GM23248 (cell line): ENCODE measurements at places on chromosomes 5 and 9. TPM values are rescaled to one million over a fixed set of nuclear protein-coding genes. Genes with fewer than 3 reads are reported as not detected.
A peak's percentile ranks its signal among the peaks of the same experiment; 100 is the strongest.

DNA sequence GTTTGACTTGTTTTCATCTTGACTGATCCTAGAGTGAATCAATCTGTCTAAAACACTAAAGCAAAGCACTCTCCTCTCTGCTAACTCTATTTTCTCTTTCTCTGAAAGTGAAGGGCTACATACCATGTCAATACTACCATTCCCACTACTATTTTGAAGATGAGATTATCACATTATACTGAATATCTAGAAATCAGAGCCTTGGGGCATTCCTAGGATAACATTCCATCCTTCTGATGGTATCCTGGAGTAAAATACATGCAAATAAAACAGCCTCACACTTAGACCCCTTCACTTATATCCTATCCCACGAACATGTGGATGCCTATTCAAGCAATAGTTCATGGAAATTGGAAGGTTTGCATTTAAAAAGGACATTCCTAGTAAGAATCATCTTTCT, 309.3 kb upstream of the ACTBL2 start:
- DNase-seq: no peak

DNA sequence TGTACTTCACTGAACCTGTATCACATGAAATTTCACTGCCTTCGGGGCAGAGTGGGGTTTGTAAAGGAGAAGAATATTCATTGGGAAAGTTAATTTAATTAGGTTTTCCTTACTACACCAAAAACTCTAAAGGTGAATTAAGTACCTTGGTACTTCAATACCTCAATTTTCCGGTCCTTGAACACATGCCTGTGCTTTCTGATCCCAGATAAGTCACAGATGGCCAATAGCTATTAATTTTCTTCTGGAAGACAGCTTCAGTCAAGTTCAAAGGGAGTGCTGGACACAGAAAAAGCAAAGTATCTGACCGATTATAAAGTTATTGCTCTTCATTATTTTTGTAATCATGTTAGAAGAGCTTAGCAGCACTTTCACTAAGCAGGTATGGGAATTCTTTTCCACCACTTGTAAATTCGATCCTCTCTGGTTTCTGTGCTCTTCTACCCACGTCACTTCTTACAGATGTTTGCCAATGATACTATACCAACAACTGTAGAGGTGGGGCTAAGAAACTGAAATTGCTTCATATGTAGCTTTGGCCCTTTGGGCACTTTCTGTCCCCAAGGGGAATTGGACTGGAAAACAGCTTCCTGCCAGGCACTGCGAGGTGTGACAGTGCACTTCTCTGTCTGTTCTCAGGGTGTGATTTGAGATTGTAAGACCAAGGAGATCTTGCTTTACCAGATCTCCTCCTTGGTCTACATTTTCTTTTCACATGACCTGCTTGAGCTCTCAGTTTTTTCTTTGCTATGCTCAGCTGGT, 164.0 kb downstream of the CCDC192 start:
- no peak for DNase-seq

DNA sequence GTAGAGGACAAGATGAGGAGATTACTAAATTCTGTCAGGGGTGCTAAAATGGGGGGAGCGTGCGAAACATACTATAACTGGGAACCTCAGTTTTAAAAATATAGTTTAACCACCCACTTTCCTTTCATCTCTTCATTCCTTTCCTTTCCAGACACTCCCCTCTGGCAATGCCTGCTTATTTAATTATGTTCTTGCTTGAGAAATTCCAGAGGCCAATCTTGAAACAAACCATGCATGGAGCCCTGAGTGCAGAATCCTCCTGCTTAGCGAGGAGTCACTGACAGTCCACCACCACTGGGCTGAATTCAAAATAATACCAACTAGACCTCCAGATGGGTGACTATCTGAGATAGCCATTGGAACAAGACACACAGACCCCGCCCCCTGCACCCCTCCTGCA, 29.7 kb upstream of the C9orf72 start:
- no peak for DNase-seq

DNA sequence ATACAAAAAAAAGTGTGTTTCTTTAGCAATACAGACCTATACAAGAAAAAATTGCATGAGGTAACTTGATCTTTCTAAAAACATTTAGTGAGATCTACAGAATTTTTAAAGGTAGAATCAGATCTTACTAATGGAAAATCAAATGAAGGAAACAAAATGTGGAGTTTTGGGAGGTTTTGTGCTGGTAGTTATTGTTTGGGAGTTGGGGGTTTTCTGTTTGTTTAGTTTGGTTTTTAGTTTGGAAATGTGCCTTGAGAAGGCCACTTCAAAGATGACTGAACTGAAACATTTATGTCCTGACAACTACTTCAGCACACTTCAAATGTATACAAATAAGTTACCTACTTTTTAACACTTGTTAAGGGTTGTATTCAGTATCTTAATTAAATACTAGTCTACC, 280.1 kb downstream of the NR2F1-AS1 start:
- DNase-seq: no peak

DNA sequence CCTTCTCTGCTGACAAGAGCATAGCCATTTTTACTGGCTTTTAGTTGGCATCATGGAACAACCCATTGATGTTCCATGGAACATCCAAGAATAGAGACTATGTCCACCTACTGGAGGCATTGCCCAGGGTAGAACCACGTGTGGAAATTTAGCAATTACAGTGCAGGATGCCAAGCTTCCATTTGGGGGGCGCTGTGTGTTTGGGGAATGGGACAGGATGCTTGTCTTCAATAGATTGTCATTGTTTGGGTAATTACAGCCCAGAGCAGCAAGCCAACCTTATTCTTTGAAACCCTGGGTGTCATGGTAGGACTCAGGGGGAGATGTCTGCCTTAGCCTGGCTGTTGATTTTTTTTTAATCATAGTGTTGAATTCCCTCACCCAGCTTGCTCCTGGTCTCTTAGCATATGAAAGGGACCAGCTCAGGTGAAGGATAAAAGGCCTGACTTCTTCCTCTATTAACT, 171.1 kb downstream of the DOCK2 start:
- DNase-seq: no peak

- DNase-seq: no peak
Measured at GRCh38 chr9:128310461-128310860, 11.8 kb downstream of the TRUB2 start.

DNA sequence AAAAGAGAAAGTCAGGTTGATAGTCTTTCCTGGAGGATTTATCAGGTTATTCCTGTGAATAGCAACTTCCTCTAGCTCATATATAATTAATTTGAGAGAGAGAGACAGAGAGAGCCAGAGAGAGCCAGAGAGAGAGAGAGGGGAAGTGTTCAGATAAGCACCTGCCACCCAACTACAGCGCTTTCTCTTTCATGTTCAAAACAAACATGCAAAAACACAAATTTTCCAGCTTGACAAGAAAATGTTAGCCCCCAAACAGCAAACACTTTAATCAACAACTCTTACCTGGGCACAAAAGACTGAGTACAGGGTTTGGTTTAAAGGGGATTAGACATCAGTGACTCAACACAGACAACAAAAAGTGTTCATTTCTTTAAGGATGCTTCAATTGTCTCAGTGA, 61.7 kb upstream of the PLPP6 start:
- DNase-seq: no peak

DNA sequence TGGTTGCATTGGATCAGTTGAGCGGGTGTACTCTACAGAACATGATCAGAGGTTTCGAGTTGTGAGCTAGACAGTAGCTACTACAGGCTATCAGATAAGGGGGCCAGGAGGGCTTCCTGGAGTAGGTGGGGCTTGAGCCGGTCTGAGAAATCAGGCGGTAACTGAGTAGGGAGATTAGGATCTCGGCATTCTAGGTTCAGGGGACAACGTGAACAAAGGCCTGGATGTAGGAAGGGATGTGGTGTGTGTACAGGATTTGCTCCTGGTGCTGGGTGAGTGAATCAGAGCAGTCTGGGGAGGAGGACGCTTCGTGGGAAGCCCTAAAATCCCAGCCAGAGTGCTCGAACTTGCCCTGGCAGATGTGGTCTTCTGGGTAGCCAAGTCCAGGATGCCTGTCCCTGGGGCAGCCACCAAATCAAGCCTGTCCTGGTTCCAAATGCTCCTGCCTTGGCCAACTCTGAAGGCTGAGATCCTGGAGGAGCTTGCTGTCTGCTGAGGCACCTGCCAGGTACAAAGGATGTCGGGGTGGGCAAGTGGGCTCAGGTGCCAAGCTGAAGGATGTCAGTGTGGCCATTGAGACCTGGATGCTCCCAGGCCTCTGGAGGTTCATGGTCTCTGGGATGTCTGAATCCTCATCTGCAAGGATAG, 33.4 kb downstream of the STC2 start:
- DNase-seq: no peak

GRCh38 chr5:174412374-174412773, 312.0 kb upstream of the MSX2 start:
- no peak for DNase-seq

GRCh38 chr5:54545796-54546195, 28.2 kb downstream of the SNX18 start:
- no peak for DNase-seq

DNA sequence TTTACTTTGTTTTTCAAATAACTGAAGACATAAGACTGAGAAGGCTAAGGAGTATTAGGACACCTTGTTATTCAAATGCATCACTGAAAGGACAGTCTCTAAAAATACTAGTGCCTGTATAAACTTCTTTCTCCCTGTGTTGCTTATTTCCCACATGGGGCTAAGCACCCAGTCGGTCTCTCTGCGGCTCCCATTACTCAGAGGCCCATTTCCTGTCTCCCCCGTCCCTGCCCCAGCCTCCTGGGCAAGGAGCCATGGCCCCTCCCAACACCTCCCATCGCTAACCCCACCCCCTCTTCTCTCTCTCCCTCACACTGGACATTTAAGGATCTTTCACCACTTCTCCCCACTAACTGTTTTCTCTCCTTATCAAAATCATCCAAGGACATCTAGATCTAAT, 81.9 kb downstream of the EBF1 start:
- peak; percentile 76 for DNase-seq

GRCh38 chr5:144144956-144145751, 25.3 kb downstream of the YIPF5 start:
- no peak for DNase-seq

DNA sequence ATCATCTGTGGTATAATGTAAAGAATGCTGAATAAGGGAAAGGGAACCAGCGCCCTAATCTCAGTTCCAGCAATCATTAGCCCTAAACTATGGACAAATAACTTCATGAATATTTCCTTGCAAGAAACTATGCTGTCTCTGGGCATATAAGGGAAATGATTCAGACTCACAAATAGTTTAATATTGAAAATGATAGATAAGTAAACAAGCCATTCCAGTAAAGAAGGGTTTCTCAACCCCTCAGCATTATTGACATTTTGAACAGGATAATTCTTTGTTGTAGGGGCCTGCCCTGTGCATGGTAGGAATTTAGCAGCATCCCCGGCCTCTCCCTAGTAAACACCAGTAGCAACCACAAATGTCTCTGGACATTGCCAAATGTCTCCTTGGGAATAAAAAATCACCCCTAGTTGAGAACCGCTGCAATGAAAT, 23.8 kb downstream of the C5 start:
- DNase-seq: peak; percentile 3

DNA sequence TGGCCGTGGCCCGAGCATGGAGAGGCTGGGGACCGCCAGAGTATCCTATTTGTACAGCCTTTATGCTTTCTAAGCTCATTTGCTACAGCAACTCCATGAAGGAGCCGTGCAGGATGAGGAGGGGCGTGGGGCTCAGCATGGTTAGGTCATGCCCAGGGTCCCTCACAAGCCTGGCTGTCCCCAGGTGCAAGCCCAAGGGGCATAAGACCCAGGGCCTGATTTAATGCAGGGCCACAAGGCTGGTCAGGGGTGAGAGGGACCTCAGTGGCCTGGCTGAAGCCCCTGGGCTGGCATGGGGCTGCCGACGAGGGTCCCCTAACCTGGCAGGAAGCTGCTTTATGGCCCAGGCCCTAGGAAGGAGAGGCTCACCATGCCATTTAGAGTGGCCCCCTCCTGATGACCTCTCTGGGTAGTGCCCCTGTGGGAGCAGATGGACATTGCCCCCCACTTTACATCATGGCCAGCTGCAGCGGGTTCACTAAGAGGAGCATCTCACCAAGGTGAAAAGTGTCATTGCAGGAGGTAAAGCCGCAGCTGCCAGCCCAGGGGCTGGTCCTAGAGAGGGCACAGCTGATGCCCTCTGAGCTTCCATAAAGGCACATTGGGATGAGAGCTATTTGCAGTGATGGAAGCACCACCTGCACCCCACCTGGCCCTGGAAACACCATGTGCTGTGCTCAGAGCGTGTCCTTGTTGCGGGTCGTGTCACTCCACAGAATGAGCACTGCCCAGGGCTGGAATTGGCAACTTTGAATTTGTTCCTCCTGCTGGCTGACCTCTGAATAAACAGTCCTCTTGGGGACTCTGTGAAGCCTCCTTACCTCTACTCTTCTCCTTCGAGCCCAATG, 58.9 kb downstream of the ZNF618 start:
- no peak for DNase-seq

DNA sequence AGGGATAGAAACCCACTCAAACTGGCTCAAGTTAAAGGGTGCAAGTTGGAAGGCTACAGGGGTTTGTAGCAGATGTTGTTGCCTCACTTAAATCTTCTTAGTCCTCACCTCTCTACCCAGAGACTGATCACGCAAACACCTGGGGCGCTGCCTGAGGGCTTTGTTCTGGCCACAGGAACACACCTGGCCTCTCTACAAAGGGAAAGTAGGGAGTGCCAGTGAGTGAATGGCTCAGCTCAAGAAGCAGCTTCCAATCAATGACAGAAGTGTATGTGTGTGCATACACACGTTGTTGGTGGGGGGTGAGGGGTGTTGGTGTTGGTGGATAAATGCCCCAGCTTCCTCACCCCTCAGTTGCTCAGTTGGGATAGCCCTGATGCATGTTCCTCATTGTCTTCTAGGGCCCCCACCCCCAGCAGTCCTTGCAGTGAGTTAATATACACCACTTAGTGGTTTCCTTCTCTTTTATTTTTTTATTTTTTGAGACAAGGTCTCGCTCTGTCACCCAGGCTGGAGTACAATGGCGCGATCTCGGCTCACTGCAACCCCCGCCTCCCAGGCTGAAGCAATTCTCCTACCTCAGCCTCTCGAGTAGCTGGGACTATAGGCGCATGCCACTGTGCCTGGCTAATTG, 30.6 kb upstream of the CTNNA1 start:
- no peak for DNase-seq

DNA sequence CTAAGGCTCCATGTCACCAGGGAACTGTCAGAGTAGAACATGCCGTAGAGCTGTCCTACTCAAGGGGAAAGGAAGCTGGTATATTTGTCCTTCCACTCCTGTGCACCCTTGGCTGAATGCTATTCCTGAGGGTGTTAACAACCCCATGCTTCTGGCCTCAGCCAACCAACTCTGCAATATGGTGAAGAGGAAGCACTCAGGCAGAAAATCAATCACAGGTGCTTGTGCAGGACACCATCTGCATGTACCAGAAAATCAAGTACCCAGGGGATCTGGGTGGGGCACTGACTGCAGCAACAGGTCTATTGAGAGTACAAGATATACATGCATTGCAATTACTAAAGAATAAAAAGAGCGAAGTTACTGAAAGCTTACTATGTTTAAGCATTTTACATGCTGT, 51.4 kb upstream of the NEK6 start:
- DNase-seq: no peak

GRCh38 chr5:119708076-119708790, 78.9 kb downstream of the FAM170A start:
- DNase-seq: no peak

GRCh38 chr9:37954581-37954981, 50.7 kb upstream of the SLC25A51 start:
- no peak for DNase-seq

Gene BOD1
- 48.1 and 51.4 TPM in 2 replicates for total RNA-seq

Gene GABRB2
- total RNA-seq: not detected in 2 replicates

Gene CER1
- not detected in 2 replicates for total RNA-seq

Gene ELP1
- 24.1 and 27.8 TPM in 2 replicates for total RNA-seq

Gene SPINK13
- total RNA-seq: not detected in 2 replicates

Gene IFNA21
- not detected in 2 replicates for total RNA-seq

Gene IFNA5
- not detected in 2 replicates for total RNA-seq

Gene ZDHHC12
- 48.1 and 65.1 TPM in 2 replicates for total RNA-seq

Gene GNA14
- 0.11 TPM in 1 of 2 replicates, not detected in the other for total RNA-seq

Gene PCDHGB6
- 1.9 and 4.3 TPM in 2 replicates for total RNA-seq

Gene PCDHA11
- total RNA-seq: not detected in 2 replicates

Gene MELK
- total RNA-seq: 23.2 and 23.3 TPM in 2 replicates
